H9 (cell line): ENCODE measurements at places on chromosomes 16 and 17. TPM values are rescaled to one million over a fixed set of nuclear protein-coding genes. Genes with fewer than 3 reads are reported as not detected.

- H3K27me3 ChIP-seq, result no peaks in the 10 kb centered on the region
- H3K27ac ChIP-seq, result no peak overlapping the region
- no peaks in the 10 kb centered on the region for H3K4me1 ChIP-seq
Measured at GRCh38 chr16:83733301-83733700, 74.5 kb upstream of the HSBP1 start.

- H3K27me3 ChIP-seq, result no peaks in the 10 kb centered on the region; the same call in 1 of the 2 replicates
- H3K27ac ChIP-seq, result no peak within 1 kb of the TSS
- H3K4me1 ChIP-seq, result peaks cover 3% of the 10 kb centered on the region; the same call in 1 of the 2 replicates
- peak; percentile 86 for DNase-seq
Measured at GRCh38 chr16:30030841-30031413, at the start of gene TLCD3B. TSS of gene TLCD3B (minus strand) at chr16:30031271. CDS start at chr16:30030527, 744 bp downstream.

DNA sequence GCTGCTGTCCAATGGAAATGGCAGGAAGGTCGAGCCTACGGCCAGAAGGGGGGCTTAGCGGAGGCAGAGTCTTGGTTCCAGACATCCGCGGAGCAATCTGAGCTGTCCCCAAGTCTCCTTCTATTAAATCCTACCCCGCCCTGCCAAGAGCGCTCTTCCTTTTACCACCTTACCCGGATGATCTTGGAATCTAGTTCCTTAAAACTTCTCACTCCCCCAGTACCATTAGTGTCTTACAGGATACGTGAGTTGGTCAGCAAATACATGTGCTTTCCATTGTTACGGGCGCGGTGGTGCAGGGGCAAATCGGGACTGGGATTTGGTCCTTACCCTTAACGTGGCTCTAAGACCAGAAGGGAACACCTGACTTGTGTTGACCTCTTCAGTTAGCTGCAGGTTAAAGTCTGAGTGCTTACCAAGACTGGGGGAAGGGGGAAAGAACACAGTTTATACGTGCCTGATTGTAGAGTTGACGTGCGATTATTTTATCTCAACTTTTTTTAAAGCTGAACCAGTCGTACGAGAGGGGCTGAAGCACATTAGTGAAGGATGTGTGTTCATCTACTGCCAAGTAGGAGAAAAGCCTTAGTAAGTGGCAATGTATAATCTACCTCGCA, 495 bp downstream of the TXNDC17 start:
- DNase-seq, result no peak
- H3K27ac ChIP-seq, result peak overlapping the region; percentile 7
- H3K36me3 ChIP-seq, result peaks cover 3% of the 10 kb centered on the region; the same call in 2 of the 3 replicates
- H3K4me3 ChIP-seq, result peak overlapping the region; percentile 94

GRCh38 chr16:46922239-46922638, 38.1 kb downstream of the GPT2 start:
- H3K27ac ChIP-seq, result no peak overlapping the region
- no peaks in the 10 kb centered on the region for H3K4me1 ChIP-seq
- H3K27me3 ChIP-seq, result no peaks in the 10 kb centered on the region
- H3K4me3 ChIP-seq, result no peak overlapping the region
- peaks cover 59% of the 10 kb centered on the region for H3K36me3 ChIP-seq

DNA sequence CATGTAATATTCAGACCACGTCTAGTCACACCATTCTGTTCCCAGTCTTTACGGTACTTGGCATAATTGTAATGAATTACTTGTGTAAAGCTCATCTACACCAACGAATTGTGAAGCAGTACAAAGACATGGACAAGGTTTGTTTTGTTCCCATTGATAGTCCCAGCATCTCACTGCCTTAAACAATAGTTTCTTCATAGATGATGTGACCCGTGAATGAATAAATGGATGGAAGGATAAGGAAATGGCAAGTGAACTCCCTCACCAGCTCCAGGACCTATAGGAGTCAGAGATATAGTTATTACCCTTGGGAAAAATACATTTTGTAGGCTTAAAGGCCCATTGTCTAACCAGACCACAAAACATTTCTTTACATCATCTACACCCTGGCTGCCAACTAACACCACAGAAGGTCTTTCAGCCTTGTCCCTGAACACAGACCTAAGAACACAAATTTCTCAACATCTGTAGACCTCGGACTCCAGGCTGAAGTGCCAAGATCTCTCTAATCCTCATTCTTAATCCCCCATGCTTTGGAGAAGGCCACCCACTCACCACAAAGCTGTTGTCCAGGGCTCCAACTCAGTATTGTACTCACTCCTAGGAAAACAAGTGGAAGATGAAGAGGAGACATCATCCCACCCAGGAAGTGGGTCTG, 38.2 kb downstream of the MAF start:
- no peaks in the 10 kb centered on the region for H3K36me3 ChIP-seq
- DNase-seq, result no peak
- H3K4me3 ChIP-seq, result no peak overlapping the region

DNA sequence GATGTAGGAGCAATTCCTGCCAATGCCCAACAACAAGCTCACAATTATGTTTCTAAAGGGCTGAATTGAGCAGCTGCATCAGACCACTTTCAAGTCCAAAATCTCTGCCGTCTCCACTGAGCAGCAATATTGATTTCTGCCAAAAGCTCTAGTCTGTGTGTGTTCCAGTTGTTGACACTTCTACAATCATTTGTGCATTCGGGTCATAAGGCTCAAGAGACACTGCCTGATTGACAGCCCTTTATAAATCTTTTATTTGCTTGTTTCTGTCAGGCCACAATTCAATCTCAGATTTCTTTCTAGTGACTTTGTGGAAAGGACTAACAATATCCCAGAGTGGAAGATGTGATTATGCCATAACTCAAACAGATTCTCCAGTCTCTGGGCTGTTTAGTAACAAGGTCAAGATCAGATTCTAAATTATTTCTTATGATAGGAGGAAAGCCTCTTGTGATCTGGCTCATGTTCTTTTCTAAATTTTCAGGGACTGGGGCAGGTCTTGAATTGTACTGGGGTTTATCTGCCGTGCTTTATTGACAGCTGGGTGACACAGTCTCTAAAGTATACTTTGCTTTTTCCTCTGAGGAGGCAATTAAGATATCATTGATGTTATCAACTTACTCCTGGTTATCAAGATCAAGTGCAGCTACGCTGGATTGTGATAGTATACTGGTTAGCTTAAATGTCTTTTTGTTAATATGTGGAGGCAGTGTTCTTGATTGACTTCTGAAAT, 377.1 kb downstream of the CNTNAP4 start:
- no peak overlapping the region for H3K4me3 ChIP-seq
- H3K27ac ChIP-seq, result no peak overlapping the region
- no peaks in the 10 kb centered on the region for H3K27me3 ChIP-seq
- H3K4me1 ChIP-seq, result no peaks in the 10 kb centered on the region
- no peaks in the 10 kb centered on the region for H3K36me3 ChIP-seq

DNA sequence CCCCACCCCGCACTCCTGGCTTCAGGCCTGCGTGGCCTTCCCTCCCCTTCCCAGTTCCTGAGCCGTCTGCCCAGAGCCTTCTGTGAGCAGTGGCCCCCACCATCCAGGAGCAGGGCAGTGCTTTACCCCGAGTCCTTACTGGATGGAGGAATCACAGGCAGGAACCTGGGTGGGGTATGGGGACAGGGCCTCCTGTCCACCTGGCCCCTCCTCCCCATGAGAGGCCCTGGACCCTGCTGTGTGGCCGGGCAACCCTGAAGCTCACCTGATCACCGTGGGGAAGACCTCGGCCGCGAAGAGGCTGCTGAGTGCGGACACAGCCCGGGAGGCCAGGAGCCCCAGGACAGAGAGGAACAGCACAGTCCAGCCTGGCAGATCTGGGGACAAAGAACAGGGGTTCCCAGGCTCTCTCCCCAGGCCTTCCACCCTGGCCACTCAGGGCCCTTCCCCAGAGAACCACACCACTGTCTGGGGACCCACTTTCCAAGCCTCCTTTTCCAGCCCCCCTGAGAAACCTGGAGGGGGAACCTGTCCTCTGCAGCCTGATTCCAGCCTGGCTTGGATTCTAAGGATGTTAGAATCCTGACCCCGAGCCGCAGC, 3.2 kb downstream of the SLC22A31 start:
- no peak for DNase-seq
- H3K4me3 ChIP-seq, result no peak overlapping the region
- H3K4me1 ChIP-seq, result no peaks in the 10 kb centered on the region
- no peak overlapping the region for H3K27ac ChIP-seq
- H3K36me3 ChIP-seq, result no peaks in the 10 kb centered on the region

DNA sequence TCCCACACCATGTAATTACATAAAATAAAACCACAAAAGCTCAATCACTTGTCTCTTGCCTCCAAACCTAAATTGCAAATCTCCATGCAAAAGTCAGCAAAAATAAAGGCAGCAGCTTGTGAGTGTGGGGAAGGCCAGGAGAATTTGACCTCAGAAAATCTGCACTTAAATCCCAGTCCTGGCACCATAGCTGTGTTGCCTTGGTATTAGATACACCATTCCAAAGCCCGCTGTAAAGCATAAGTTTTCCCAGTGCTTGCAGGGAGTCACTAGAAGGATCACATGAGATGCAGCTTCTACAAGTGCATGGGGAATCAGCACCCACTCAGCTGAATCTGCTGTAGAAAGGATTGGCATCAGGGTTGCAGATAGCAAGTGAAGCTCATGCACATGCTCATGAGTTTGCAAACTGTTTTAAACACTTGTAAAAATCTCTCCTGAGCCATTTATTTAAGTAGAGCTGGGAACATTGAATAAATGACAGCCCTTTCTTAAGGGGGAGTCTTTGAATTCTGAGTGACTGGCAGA, 495.0 kb upstream of the HSBP1 start:
- DNase-seq, result no peak
- H3K27ac ChIP-seq, result no peak overlapping the region
- no peaks in the 10 kb centered on the region for H3K4me1 ChIP-seq
- no peaks in the 10 kb centered on the region for H3K36me3 ChIP-seq

The NKD1 gene
- total RNA-seq, result 1.9 and 3.7 TPM in 2 replicates

DNA sequence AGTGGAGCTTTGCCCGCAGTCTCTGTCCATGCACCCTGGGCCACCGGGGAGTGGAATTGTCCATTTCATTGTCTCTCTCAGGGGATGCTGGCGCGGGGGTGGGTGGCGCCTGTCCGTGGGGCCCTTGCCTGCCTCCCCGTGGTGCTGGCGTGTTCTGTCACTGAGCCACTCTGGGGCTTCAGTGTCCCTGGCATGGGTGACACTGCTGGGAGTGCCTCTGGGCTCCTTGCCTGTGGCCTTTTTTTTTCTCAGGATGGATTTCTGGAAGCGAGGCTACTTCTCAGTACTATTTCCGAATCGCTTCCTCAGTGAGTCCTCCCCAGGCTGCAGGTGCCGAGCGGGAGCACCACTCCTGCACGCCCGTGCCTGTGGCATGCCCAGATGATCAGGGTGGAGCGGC, 55.0 kb downstream of the PDPK1 start:
- H3K27me3 ChIP-seq, result no peaks in the 10 kb centered on the region
- H3K4me3 ChIP-seq, result no peak overlapping the region
- DNase-seq, result no peak
- no peak overlapping the region for H3K27ac ChIP-seq
- H3K4me1 ChIP-seq, result no peaks in the 10 kb centered on the region

- peak; percentile 91 for DNase-seq
- no peak overlapping the region for H3K27ac ChIP-seq
- H3K27me3 ChIP-seq, result peaks cover 29% of the 10 kb centered on the region
- H3K4me1 ChIP-seq, result no peaks in the 10 kb centered on the region
- peaks cover 10% of the 10 kb centered on the region for H3K36me3 ChIP-seq
- H3K4me3 ChIP-seq, result peak overlapping the region; percentile 70
Measured at GRCh38 chr16:180681-181564, 664 bp downstream of the HBQ1 start.

- H3K4me1 ChIP-seq, result no peaks in the 10 kb centered on the region; the same call in 1 of the 2 replicates
- no peak overlapping the region for H3K4me3 ChIP-seq
- DNase-seq, result no peak
- no peak overlapping the region for H3K27ac ChIP-seq
Measured at GRCh38 chr16:7487574-7488323, 155.1 kb downstream of the RBFOX1 start.

DNA sequence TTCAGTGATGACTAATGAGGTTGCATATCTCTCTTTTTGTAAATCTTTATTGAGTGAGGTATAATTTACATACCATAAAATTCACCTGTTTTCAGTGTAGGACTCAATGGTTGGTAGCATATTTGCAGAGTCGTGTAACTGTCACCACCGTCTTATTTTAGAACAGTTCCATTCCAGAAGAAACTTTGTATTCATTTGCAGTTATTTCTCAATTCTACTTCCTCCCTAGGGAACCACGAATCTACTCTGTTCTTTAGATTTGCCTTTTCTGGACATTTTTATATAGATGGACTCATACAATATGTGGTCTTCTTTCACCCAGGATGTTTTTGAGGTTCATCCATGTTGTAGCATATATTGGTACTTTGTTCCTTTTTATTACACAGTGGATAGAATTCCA, 3.7 kb downstream of the FTO start:
- H3K4me1 ChIP-seq, result no peaks in the 10 kb centered on the region
- DNase-seq, result no peak
- no peaks in the 10 kb centered on the region for H3K27me3 ChIP-seq
- H3K4me3 ChIP-seq, result no peak overlapping the region
- H3K27ac ChIP-seq, result no peak overlapping the region

- DNase-seq, result no peak
- H3K36me3 ChIP-seq, result no peaks in the 10 kb centered on the region
- H3K4me3 ChIP-seq, result no peak overlapping the region
- H3K4me1 ChIP-seq, result peaks cover 5% of the 10 kb centered on the region
Measured at GRCh38 chr16:79571065-79571902, 29.3 kb downstream of the MAF start.
